NCI-H510A treated with DMSO at 0.1 percent for 48 hours (cell line): ENCODE measurements at places on chromosomes 13 and 19.

DNA sequence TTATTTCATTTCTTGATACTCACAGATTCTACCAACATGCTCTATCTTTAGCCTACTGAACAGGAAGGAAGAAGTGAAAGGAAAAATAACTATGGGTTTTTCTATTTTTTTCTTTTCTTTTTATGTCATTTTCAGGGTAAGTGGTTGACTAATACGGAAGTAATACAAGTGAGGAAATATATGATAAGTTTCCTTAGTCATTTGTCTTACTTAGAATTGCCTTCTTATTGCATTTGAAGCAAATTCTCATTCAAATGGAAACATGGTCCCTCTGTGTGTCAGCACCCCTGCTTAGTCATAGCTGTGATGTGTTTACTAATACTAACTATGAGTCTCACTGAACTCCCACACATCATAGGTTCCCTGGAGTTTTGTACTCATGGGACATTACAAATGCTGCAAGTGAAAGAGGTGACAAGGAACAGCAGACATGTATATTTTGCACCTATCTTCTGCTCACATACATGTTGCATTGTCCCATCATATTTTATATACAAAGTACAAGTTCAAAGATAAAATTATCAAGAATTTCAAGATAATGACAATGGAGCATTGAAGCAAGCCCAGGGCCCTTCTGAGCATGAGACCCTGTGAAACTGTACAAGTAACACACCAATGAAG lies 60.1 kb downstream of the DCT start:
- no peak for DNase-seq

DNA sequence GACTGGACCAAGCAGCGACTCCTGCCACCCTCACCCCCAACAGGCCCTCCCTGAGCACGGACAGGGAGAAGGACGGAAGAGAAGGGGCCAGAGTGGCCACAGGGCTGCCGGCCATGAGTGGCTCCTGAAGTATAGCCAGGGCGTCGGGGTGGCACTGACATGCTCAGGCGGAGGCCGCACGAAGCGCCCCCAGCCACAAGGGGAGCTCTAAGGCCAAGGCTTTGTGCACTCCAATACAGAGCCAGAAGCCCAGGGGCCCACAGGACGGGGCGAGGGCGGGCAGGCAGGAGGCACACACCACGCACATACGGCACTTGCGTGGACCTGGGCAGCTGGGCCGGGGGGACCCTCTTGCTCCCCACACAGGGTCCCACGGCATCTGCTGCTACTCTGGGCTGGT lies 52.0 kb downstream of the KLF2 start:
- peak; percentile 2 for DNase-seq

GRCh38 chr19:44570984-44571684 lies 41.7 kb upstream of the CEACAM20 start:
- DNase-seq, result peak; percentile 57

DNA sequence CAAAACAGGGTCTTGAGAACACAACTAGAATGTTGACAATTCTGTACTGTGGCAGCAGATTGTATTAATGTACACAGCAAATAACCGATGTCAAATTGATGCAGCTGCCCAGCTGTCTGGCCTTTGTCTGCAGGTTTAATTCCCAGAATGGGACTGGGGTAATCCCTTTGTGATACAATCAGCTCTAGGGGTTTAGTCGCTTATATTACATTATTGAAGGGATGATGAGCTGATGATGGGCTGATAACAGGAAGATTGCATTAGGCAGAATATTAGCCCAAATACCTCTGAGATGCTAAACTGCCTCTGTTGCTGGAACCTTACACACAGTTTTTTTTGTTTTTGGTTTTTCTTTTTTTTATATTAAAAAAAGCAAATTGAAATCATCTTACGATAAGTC lies 265.0 kb downstream of the RBM26 start:
- no peak for DNase-seq

GRCh38 chr19:40530091-40530901 lies 46.4 kb upstream of the SHKBP1 start:
- peak; percentile 12 for DNase-seq

- no peak for DNase-seq
These were observed 18.3 kb downstream of the ARID3A start for GRCh38 chr19:944171-944567.

- no peak for DNase-seq
These were observed 28.5 kb downstream of the UPF1 start for GRCh38 chr19:18860302-18860700.

DNA sequence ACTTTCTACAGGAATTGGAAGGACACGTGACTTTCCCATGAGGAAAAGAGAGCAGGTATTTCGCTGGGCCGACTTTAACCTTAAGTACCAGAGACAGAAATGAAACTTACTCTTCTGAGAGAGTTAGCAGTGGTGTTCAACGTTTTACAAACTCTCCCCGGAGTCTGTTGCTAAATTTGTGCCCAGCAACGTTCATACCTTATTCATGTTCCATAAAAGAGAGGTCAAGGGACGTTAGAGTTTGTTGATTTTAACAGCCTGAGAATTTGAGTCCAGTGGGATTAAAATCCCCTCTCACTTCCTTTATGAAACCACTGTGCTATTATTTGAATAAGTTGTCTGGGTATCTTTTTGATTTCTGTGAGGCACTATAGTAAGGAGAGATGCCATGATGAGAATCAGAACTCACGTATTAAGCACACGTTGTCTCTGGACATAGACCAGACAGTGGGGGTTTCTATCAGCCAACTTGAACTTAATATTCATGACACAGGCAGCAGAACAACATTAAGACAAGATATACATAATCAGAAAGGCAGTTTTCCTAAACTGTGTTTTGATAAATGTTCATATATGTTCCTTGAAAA lies 33.4 kb downstream of the SPRY2 start:
- DNase-seq, result no peak

DNA sequence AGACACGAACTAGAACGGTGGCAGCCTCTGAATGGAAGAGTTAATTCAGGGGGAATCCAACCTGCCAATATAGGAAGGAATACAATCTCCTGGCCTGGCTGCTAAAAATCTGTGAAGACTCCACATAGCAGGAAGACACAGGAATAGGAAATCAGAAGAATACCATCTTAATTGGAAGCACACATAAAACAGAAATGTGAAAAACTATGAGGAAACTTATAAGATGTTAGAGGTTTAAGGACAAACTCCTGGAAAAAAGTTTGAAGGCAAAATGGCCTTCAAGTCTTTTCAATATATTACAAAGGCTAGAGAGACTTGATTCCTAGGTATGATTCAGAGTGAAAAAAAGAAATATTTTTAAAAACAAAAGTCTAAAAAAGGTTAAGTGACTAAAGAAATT lies 78.1 kb upstream of the FBXL3 start:
- no peak for DNase-seq

DNA sequence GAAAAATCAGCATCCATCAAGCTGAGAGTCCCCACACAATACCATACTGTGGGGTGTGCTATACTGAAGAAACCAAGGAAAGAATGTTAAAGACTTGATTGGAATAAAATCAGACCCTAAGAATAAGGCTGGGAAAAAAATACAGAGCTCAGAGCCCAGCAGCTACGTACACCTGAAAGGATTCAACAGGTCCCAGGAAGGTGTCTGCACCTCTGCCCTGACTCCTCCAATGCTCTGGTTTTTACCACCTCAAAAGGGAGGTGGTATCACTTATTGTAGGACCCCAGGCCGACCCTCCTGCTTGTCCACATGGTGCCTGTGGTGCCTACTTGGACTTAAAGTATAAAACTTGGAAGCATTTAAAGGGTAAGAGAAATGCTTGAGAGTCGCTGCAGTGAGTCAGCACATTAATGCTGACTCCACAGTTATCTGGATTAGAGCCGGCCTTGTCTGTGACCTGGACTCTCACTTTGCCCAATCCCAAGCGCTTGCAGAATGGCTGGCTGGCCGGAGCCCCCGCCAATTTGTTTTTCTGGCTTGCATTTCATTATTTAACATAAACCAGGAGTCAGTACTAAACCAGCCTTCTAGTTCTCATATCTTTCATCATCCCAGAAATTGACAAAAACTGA lies 110.1 kb downstream of the FGF14 start:
- no peak for DNase-seq

GRCh38 chr13:44930963-44931623 lies 58.2 kb downstream of the NUFIP1 start:
- DNase-seq, result peak; percentile 25

- DNase-seq, result no peak
These were observed 42.0 kb upstream of the SLC15A1 start for GRCh38 chr13:98794498-98794897.

DNA sequence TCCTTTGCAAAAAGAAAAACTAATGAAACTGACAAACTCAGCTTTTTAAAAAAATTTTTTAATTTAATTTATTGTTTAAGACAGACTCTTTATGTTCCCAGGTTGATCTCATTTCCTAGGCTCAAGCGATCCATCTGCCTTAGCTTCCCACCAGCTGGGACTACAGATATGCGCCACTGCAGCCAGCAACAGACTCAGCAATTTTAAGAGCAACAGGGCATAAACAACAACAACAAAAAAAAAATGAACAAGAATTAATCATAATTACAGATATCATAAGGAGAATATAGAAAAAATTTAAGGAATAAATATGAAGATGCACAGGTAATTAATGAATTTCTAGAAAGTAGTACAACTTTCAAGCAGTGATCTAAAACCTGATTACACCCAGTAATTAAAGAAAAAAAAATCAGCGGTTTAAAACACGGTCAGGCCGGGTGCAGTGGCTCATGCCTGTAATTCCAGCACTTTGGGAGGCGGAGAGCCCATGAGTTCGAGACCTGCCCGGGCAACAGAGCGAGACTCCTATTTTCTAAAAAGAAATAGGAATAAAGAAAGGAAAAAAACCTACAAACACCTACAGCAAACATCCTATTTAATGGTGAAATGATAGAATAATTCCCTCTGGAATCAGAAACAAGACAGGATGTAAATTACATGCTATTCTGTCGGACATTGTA lies 1.4 kb downstream of the ZNF699 start:
- no peak for DNase-seq

GRCh38 chr19:8988204-8988603 lies 22.0 kb downstream of the MUC16 start:
- DNase-seq, result no peak

- no peak for DNase-seq
These were observed 16.1 kb upstream of the TPT1 start for GRCh38 chr13:45356966-45357672.

DNA sequence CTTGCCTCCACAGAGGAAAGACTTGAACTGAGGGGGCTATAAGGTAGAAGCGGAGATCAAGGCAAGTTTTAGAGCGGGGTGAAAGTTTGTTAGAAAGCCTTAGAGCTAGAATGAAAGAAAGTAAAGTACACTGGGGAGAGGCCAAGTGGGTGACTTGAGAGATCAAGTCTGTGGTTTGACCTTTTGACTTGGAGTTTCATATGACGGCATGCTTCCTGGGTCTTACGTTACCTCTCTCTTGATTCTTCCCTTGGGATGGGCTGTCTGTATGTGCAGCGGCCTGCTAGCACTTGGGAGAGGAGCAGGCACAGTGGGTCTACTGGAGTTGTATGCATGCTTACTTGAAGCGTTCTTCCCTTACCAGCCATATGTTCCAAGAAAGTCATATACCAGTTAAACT lies 1768.5 kb downstream of the PCDH9 start:
- DNase-seq, result no peak

GRCh38 chr13:113307491-113307890 lies 10.5 kb downstream of the LAMP1 start:
- DNase-seq, result no peak

GRCh38 chr13:96822895-96823294 lies 171.4 kb downstream of the OXGR1 start:
- no peak for DNase-seq

DNA sequence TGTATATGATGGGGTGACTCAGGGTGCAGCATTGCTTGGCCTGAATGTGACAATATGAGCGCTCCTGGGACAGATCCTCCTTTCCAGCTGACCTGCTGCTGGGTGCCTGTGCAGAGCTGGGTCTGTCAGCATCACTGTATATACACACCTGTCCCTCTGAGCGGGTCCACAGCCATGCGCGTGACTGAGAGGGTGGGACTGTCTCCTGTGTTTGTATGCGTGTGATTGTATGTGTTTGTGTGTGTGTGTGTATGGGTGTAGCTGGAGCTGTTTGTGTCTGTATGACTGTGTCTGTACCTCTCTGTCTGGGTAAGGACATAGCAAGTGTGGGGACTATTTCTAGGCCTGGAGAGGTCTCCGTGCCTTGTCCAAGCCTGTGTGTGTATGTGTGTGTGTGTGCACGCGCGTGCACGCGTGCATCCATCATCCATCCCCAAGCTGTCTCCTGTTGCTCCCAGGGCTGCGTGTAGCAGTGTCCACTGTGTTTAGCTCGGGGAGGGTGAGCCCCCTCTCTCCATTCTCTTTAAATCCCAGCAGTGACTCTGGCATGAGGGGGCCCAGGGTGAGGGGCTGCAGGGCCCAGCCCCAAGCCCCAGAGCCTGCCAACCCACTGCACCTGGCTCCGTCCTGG lies 8.3 kb downstream of the IGLON5 start:
- no peak for DNase-seq

GRCh38 chr19:12785431-12786031 lies 5.8 kb upstream of the JUNB start:
- no peak for DNase-seq

- DNase-seq, result no peak
These were observed 572.0 kb downstream of the IRS2 start for GRCh38 chr13:109214393-109214792.

GRCh38 chr19:30662211-30662861 lies 290.2 kb downstream of the ZNF536 start:
- DNase-seq, result no peak

GRCh38 chr13:61727767-61728166 lies 312.1 kb upstream of the PCDH20 start:
- no peak for DNase-seq

GRCh38 chr19:7674010-7675005 lies 2.6 kb upstream of the MCEMP1 start:
- DNase-seq, result peak; percentile 15

GRCh38 chr13:23488442-23488841 lies 54.9 kb upstream of the SACS start:
- peak; percentile 86 for DNase-seq

- DNase-seq, result peak; percentile 55
These were observed 423.4 kb downstream of the ITGBL1 start for GRCh38 chr13:101875717-101876393.

GRCh38 chr19:29711584-29712132 lies 3.4 kb downstream of the C19orf12 start:
- no peak for DNase-seq

- DNase-seq, result no peak
These were observed 31.4 kb downstream of the DNAJC3 start for GRCh38 chr13:95708391-95708774.

GRCh38 chr19:51382004-51382403 lies 5.8 kb downstream of the LIM2 start:
- no peak for DNase-seq
